ENCODE measurements at places on chromosomes 5 and 9.

GRCh38 chr5:172762214-172763119 lies 8.5 kb downstream of the DUSP1 start:
- DNase-seq: no peak

DNA sequence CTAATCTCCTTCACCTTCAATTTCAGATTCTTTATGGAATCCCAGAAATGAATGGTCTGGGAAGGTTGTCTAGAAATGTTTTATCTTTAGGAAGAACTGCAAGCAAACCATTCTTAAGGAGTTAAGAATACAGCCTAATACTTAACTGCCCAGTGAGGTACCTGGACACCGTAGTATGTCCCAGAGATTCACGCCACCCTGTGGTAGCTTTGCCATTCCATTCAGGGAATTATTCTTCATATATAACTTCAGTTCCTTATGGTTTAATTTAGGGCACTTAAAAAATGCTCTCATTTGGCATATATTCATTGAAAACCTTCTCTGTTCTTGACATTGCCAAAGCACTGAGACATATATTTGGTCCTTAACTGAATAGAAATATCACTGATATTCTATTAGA lies 49.7 kb downstream of the ACTBL2 start:
- DNase-seq: no peak

- DNase-seq: no peak
Measured at GRCh38 chr9:102796244-102796643, 198.9 kb upstream of the CYLC2 start.

DNA sequence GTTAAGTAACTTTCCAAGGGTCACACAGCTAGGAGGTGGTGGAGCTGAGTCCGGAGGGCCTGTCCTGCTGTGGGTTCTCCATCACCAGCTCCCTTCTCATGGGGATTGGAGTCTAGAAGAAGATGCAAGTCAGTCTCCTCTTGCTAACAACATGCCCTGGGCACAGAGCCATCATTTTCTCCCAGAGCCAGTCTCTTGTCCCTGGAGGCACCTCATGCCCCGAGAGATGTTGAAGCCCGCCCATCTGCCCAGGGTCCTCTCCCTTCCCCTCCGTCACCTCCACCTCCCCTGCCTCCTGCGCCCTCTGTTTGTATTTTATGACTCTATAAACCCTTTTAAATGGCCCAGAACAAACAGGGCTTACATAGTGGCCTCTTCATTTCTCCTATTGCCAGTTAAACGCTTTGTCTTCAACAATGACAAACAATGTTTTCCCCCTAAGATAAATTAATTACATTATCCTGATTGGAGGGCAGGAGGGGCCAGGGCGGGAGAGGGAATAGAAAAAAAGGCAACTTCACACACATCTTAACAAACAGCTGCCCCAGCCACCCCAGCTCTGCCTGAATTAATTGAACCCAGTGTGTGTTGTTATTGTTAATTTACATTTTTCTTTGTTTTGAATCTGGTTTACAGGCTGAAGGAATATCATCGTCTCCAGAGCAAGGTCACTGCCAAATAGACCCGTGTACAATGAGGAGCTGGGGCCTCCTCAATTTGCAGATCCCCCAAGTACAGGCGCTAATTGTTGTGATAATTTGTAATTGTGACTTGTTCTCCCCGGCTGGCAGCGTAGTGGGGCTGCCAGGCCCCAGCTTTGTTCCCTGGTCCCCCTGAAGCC lies 55.8 kb downstream of the ASS1 start:
- no peak for DNase-seq

Data from D721Med (cell line).